Activated T-helper 1 cell treated with Interleukin-2 at 50 U/mL for 16 hours (primary cell): ENCODE measurements at places on chromosomes 12 and 14.

- DNase-seq: no peak
Observed at GRCh38 chr14:76967788-76968187, 60.7 kb downstream of the IRF2BPL start.

- no peak for DNase-seq
Observed at GRCh38 chr12:129269756-129270495, 416.6 kb downstream of the GLT1D1 start.

DNA sequence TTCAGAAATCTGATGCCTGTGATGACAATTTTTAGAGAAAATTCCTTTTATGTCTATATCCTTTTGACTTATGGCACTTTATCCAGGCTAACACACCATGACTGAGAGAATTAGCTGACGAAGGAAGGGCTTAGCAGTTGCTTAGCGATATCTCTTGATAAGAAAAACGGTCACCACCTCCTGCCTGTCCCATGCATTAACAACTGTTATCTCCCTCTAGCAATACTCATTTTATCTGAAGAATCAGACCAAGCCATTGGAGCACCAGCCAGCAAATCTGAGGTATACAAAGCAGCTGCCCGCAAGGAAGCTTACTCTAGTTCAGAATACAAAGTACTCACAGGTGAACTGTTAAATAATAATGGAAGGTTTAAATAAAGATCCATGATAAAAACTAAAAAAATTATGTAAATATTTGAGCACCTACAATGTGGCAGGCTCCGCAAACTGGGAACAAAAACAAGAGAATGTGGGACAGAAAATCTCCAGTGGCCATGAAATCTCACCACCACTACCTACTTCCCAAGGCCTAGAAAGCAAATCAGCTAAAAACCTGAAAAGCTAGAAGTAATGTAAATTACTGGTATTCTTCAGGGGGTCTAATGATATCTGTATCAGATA, 24.3 kb downstream of the PPM1H start:
- DNase-seq: no peak

GRCh38 chr14:69996216-69996615, 117.0 kb downstream of the SMOC1 start:
- DNase-seq: no peak

DNA sequence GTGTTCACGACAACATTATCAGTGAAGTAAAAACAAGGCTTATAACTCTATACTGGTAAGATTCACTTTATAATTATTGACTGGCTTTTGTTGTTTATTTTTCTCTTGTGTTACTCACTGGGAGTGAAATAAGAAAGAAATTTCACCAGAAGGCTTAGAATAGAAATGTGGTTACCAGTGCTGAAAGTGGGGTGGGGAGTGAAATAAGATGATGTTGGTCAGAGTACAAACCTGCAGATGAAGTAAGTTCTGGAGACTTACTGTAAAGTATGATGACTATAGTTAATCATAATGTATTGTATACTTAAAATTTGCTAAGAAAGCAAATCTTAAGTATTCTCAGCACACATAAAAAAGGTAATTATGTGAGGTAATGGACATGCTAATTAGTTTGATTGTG, 198.4 kb downstream of the KLHL28 start:
- DNase-seq: no peak

DNA sequence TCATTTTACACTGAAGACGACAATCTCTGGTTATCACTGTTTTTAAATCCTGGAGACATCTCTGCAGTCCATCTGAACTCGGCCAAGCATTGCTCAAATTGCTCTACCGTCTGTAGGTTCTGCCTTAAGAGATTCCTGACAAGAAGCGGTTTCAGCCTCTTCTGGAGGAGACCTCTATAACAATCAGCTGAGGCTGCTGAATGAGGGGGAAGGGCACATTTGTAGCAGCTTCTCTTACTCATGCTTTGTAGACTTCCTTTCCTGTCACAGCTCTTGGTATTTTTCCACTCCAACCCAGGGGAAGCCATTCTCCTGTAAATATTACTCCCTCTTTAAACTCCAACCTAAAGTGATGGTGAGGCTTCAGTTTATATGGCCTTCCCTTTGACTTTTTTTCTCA, 3.0 kb downstream of the ARG2 start:
- DNase-seq: no peak

- DNase-seq: no peak
Observed at GRCh38 chr12:57157588-57158173, 10.3 kb upstream of the LRP1-AS start.

GRCh38 chr14:71000091-71000490, 92.8 kb downstream of the PCNX1 start:
- no peak for DNase-seq

DNA sequence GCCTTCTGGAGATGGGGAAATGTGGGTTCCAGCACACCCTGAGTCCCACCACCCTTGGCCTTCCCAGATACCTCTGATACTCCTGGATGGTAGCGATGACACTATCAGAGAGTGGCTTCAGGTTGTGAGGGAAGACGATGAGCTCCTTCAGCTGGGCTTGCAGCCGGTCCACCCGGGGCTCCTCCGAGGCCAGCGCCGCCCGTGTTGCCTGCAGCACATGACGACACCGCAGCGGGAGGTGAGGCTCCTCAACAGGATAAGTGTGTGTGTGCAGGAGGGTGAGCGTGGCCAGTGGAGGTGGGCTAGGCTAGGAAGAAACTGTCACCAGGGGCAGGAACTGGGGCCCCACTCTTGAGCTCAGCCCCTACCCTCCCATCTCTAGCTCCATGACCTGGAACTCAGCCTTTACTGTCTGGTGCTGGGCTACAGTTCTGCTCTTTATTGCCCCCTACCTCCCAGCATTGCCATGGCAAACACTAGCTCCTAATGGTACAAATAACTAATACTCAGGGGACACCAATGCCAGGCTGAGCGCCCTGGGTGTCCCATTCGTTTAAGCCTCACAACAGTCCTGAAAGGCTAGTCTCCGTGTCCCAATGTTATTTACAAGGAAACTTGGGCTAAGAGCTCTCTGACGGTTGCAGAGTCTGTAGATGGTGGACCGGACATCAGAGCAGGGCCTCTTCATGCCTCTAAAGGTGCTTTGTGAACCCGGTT, 64.1 kb downstream of the SYNE3 start:
- no peak for DNase-seq
